Dermis microvascular lymphatic vessel endothelial cell (primary cell): ENCODE measurements at places on chromosomes 1 and 21.

- no peak for DNase-seq
Measured at GRCh38 chr1:5768014-5768413, 224.2 kb downstream of the NPHP4 start.

GRCh38 chr1:241589521-241589920 lies 50.6 kb downstream of the CHML start:
- no peak for DNase-seq

DNA sequence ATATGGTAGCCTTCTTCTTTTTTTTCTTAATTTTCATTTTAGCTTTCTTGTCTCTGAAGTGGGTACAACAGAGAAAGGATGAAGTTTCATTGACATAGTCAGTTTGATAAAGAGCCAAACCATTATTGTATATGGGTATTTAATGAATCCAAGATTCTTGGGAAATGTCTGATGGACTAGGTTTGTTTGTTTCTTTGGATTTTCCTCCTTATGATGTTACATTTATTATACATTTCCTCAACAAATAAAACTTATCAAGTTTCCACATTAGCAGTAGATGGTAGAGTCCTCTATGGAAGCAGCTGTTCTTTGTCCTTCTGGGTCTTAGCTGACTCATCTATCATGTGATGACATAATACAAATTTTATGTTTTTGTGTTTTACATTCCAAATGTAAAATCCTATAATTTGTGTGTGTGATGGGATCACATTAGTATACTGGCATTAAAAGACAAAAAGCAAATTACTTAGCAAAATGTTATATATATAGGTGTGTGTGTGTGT lies 6.0 kb downstream of the COL24A1 start:
- no peak for DNase-seq

- DNase-seq: no peak
Measured at GRCh38 chr1:121546830-121547591, 362.2 kb downstream of the SRGAP2C start.

GRCh38 chr1:13820055-13820454 lies 120.1 kb downstream of the PRDM2 start:
- DNase-seq: no peak

- DNase-seq: no peak
Measured at GRCh38 chr1:3902571-3903091, 2.6 kb upstream of the C1orf174 start.

- no peak for DNase-seq
Measured at GRCh38 chr21:42360317-42360716, 6.0 kb downstream of the TFF1 start.
